ENCODE measurements at places on chromosomes 4 and X.
A peak's percentile ranks its signal among the peaks of the same experiment; 100 is the strongest.

- DNase-seq = no peak
These were observed 8.4 kb downstream of the CORIN start for GRCh38 chr4:47829438-47829837.

DNA sequence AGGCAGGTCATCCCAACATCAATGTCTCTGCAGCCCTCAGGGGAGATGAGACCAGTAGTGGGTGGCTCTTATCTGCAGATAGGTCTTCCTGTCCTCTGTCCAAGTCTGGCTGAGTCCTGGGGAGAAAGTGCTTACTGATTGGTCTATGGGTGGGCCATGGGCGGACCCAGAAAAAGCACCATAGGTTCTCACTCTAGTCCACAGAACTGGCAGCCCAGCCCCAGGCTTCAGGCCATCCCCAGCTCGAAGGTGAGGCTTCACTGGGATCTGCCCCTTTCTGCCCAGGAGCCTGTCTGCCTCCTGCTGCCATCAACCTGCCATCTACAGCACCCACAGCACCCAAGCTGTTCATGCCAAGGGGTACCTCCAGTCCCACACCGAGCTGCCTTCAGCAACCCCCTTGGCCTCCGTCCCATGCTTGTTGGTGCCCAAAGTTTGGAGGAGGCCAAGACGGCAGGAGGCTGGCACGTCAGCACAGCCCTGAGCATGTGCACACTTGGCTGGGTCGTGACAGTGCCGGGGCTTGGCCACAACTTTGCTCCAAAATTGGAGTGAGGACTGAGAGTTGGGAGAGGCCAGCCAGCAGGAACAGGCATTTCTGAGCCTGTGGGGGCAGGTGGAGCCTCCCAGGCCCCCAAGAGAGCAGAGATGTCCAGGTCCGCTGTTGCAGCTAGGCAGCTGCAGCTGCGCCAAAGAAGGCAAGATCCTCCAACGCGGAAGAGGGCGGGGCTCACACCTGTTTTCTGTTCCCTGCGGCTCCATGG, 99.6 kb downstream of the IQCM start:
- DNase-seq = no peak

- DNase-seq = no peak
These were observed 75.7 kb upstream of the ANK2 start for GRCh38 chr4:112973750-112974251.

DNA sequence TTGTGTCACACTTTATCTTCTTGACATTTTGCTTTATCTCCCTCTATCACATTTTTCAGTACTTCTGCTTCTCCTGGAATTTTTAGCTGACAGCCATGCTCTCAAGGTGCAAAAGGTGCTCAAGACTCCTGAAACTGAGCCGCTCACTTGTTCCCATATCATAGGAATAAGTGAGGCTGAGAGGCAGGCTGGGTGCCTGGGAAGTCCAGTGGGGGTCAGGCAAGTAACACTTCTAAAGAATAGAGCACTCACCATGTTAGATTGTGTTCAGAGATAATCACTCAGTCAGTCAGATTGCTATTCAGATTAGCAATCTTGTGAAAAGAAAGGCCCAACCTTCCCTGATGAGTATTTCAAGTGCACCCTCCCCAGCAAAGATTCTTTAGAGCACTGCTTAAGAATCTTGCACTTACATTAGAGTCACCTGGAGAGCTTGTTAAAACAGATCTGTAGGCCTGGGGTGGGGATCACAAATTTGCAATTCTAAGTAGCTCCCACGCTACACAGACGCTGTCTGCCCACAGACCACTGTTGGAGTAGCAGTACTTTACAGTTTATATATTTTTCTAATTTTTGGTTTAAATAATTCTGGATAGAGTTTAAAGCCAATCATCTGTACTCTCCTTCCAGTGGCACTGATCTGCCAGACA, 23.1 kb upstream of the LRAT start:
- DNase-seq = no peak

GRCh38 chr4:57499786-57500185, 389.6 kb upstream of the IGFBP7 start:
- DNase-seq = peak; percentile 19

DNA sequence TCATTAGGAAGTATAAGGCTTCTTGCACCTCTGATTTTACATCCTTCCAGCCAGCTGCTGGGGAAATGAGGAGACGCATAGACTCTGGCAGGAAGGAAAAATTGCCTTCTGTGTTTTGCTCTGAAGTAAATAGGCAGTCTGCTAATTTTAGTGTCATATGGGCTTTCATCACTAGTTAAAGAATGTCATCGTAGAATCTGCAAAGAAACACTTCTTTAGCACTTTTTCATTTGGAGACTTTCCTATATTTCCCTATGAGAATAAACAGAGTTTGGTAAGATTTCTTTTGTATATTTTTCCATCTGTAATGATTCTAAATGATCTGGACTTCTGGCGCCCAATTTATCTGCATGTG, 3.3 kb downstream of the ADGRL3 start:
- DNase-seq = no peak
